ENCODE measurements at places on chromosomes 7 and 10.

DNA sequence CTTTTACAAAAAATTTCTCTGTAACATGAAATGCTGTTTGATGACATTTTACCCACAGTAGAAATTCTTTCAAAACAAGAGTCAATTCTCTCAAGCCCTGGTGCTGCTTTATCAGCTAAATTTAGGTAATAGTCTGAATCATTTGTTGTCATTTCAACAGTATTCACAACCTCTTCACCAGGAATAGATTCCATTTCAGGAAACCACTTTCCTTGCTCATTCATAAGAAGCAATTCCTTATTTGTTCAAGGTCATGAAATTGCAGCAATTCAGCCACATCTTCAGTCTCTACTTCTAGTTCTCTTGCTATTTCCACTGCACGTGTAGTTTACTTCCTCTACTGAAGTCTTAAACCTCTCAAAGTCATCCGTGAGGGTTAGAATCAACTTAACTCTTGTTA lies 14.1 kb downstream of the STAG3 start:
- DNase-seq, result no peak

- no peak for DNase-seq
Observed at GRCh38 chr10:90111671-90112070, 410.3 kb downstream of the KIF20B start.

DNA sequence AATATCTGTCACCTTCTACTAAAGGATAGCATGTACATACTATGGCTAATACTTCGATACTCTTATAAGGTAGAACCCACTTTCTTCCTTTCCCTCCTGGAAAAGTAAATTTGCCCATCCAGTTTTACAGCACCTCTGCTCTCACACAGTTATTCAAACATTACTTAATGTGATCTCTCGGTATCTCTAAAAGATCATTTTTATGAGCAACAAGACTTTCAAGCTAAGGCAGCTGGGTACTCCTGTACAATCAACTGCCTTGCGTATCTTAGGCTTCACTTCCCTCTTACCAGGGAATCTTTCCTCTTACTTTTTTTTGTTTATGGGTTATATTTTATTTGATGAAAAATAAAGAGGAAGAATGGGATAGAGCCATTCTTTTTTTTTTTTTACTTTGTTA lies 26.5 kb upstream of the TLL2 start:
- DNase-seq, result no peak

DNA sequence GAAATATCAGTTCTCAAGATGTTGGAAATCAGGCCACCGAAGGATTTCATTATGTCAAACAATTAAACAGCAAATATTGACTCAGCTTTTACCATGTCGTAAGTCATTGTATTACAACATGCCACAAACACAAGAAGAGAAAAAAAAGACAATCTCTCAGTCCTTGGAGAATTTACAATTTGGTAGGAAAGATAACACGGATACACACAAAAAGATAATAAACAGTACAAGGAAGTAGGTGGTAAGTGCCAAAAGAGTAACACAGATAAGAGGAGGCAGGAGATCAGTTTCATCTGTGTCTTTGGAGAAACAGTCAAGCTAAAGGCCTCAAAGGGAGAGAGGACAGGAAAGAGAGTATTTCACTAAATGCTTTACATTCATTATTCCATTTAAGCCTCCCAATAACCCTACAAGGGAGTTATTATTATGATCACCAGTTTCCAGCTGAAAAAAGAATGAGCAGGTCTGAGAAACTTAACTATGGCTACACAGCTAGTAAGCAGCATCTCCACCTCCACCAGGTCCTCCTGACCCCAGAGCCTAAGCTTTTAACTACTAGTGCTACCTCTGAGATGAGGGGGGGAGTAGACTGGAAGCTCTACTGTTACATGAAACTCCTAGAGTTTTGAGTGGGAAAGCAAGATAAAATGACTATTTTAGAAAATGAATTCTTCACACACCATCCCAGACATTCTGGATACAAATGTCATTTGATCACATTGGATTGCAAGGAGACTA lies 13.9 kb upstream of the DNAJC1 start:
- DNase-seq, result no peak

DNA sequence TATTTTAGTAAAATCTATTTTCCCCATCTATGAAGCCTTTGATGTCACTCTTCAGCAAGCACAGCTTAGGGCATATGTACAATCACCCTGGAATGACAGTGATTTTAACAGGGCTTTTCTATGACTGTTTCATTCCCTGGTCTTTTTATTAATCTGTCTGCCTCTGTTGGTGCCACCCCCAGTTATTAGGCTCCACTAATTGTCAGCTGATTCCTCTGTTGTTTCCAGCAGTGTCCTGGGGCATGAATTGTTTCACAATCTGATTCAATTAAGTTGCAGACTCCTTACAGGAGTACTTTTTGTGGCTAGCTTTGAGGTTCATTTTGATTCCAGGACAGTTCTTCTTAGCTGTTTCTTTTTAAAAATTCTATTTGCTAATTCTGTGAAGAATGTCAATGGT lies 38.6 kb downstream of the MYO3A start:
- DNase-seq, result no peak

DNA sequence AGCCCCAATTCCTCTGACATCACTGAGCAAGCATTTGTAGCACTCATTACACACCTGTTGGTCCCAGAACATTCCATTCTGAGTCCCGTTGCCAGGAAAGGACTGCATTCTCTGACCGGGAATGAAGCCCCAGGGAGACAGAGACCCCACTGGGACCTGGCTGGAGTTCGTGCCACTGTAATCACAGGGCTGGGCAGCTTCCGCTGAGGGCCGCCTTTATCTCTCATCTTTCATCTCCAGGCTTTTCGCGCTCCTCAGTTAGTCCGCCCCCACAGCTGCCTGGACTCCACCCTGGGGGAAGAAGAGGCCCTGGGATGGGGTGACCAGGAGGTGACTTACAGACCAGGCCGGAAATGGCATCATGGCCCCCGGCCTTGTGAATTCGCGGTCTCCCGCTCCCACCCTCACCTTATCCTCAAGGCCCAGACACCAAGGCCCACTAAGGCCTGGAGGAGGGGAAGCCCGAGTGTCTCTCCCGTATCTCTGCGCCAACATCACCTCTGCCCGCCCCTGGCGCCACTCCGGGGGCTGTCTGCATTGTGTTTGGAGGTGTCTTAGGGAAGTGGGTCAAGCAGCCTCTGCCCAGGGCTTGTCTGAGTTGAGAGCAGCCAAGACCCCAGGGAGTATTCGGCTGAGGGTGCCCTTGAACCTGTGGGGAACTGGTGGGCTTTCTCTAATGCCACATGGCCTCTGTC lies 75.4 kb downstream of the PROSER2 start:
- DNase-seq, result no peak

- DNase-seq, result no peak
Observed at GRCh38 chr7:34240417-34240816, 335.1 kb downstream of the BMPER start.

- peak; percentile 79 for DNase-seq
Observed at GRCh38 chr10:88934900-88935672, 17.5 kb downstream of the ACTA2 start.

DNA sequence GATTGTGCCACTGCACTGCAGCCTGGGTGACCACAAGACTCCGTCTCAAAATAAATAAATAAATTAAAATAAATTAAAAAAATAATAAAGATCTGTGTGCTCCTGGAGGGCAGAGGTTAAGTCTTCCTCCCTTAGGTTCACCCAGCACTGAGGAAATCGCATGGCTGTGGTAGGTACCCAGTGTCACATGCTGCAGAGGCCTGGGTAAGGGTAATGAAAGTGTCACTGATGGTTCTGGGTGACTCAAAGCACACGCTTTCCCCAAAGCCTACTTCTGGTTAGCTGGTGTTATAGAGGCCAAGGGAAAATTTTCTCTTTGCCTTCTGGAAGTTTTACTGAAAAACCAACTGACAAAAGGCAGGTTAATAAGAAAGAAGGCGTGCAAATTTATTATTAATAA lies 88.8 kb upstream of the ITGB1 start:
- no peak for DNase-seq

DNA sequence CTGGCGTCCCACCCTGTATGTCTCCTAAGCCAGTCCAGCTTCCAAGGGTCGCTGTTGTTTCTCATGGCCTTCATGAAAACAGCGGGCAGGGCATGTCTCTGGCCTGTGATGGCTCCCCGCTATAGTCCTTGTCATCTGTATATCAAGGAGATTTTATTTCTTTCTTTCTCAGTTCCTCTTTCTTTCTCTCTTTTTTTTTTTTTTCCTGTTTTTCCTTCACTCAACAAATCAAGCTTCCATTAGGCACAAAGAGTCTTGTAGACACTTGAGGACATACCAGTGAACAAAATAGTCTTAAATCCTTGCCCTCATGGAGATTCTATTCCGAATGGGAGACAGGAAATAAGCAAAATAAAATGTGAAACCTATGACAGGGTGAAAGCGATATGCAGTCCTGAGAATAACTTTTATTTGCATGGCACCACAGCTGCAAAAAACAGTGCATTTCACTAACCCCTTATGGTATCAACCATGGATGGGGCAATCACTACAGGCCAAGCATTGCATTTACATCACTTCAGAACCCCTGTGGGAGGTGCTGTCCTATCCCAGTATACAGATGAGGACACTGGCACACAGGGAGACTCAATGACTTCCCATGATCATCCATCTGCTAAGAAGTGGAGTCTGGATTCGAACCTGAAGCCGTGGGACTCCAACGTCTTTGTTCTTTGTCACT lies 50.7 kb downstream of the SYPL1 start:
- DNase-seq, result no peak

GRCh38 chr7:25481891-25482290 lies 253.6 kb upstream of the NPVF start:
- DNase-seq, result no peak

GRCh38 chr10:17273403-17273802 lies 45.4 kb downstream of the VIM start:
- DNase-seq, result no peak

- no peak for DNase-seq
Observed at GRCh38 chr10:112970021-112970420, 20.0 kb downstream of the TCF7L2 start.

GRCh38 chr7:47751043-47751442 lies 169.1 kb upstream of the TNS3 start:
- no peak for DNase-seq

DNA sequence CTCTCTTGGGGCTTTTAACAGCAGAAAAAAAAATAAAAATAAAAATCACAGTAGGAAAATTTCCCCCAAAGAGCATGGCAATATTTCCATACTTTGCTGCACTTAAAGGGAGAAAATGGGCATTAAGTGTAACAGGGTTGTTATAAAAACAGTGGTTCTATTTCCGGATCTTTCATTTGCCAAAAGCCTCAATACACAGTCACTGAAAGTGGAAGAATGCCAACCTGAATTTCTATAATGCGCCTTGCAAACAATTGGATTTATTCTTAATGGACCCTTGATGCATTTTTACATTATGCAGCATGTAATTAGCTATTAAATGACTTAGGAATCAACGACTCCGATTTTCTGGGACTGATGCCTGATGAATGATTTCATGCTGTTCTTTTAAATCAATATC lies 127.6 kb upstream of the NANOS1 start:
- no peak for DNase-seq

- DNase-seq, result no peak
Observed at GRCh38 chr7:151981223-151981622, 25.0 kb downstream of the GALNTL5 start.

GRCh38 chr10:51530541-51530940 lies 168.9 kb downstream of the CSTF2T start:
- DNase-seq, result no peak

DNA sequence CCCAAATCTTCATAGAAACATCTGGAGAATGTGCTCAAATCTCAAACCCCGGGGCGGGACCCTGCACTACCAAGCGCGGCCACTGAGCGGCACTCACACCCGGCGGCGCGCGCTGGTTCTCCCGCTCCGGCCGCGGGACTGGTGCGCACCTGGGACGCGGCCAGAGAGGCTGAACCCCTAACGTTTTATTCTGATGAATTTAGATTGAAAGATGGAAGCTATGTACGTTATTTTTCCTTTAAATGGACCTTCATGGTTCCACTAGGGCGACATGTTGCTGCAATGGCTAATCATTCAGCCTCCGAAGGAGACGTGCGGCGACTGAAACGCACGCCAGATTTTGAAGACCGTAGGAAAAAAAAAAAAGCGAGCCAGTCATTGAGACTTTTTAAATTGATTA lies 107.0 kb upstream of the INSIG1 start:
- peak; percentile 73 for DNase-seq

GRCh38 chr7:110179037-110179436 lies 911.9 kb upstream of the LRRN3 start:
- DNase-seq, result no peak

- DNase-seq, result no peak
Observed at GRCh38 chr7:140416560-140416959, 12.7 kb downstream of the RAB19 start.

GRCh38 chr7:127587663-127588018 lies 570 bp upstream of the ARF5 start:
- DNase-seq, result no peak

- no peak for DNase-seq
Observed at GRCh38 chr10:520402-520787, 169.1 kb downstream of the DIP2C start.

DNA sequence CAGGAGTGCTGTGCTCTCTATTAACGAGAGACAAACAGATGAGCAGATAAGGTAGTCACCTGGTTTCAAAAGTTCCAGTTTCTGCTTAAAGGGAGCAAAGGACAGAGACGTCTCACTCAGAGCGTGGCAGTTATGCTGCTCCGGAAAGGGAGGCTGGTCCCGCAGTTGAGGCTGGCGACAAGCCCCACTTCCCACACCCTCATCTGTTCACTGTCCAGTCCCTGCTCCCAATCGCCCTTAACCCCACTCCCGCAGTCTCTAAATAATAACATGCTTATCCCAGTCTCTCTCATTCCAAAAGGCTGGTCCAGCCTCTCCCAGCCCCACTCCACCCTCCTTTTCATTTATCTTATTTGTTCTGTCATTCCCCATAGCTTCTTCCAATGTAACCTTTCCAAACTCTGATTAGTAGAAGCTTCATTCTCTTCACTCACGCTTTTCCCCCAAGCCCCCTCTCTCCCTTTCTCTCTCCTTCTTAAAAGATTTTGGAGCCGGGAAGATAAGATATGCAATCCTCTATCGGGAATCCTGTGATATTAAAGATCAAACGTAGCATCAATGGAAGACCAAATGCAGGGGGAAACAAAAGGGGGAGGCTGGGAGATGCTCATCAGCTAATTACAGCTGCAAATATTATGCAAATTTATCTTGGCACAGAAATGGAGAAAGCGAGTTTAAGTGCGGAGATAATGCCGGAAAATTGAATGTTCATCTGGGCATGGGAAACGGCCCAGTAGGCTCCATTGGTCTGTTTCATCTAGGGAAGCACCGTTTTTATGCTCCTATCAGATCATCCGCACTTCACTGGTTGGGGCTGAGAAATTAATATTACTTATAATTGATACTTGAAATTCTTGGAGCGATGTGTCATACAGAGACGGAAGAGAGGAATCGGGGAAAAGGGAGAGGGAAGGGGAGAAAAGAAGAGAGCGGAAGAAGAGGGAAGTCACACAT lies 16.3 kb upstream of the GATA3 start:
- DNase-seq, result no peak

GRCh38 chr7:96527133-96527827 lies 182.4 kb downstream of the SEM1 start:
- no peak for DNase-seq
